ENCODE measurements at places on chromosomes 11 and 22.

DNA sequence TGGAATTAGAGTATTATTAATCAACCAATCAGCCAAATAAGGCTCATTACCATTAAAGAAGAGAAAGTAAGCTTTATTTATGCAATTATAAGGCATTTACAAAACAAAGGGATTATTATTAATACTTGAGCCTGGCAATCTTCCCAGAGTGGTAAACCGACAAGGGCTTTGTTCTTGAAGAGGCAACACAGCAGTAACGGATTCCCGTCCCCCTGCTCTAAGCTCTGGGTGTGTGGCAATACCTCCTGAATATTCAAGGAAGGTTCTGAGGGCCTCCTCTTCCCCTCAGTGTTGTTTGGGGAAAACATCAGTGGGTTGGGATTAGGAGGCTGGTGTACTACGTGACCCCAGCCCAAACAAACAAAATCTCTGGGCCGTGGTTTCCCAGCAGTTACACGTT is 176.5 kb downstream of the TENM4 start:
- no peak for DNase-seq

- no peak for DNase-seq
Measured at GRCh38 chr11:69436041-69436982, 45.2 kb upstream of the LINC01488 start.

- DNase-seq = no peak
Measured at GRCh38 chr22:48628891-48629543, 1198.7 kb downstream of the BRD1 start.

GRCh38 chr11:38411149-38411548 is 1813.1 kb upstream of the RAG2 start:
- no peak for DNase-seq

DNA sequence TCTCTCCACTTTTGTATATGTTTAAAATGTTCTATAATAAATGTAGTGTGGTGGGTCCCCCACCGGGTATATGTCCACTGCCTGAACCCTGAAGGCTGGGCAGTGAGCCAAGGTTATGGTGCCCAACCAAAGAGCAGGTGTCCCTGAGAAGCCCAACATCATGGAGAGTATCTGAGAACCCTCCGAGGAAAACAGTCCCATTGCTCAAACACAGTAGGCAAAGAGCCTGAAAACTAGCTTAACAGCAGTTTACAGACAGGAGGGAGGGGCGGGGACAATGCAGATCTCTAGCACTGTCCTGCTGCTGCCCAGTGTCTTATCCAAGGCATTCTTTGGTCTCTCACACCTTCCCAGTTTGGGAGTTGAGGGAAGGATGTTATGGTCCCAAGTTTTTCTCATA is 91.0 kb downstream of the TMPRSS5 start:
- no peak for DNase-seq

- no peak for DNase-seq
Measured at GRCh38 chr11:57513452-57513795, 2.1 kb downstream of the SLC43A1 start.

DNA sequence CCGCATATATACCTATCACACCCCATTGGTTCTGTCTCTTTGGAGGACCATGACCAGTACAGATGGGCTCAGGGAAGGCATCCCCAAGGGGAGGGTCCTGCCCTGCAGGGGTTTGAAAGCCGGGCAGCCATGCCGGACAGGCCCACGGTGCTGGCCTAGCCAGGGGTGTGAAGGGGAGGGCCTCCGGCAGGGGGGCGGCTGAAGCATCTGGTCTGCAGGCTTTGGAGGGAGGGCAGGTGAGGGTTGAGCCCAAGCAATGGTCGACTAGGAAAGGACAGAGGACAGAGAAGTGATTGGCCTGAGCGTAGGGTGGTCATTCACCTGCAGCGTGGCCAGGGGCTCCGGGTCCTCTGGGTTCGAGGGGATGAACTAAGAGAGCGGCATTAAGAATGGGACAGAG is 11.2 kb upstream of the CTSD start:
- no peak for DNase-seq

DNA sequence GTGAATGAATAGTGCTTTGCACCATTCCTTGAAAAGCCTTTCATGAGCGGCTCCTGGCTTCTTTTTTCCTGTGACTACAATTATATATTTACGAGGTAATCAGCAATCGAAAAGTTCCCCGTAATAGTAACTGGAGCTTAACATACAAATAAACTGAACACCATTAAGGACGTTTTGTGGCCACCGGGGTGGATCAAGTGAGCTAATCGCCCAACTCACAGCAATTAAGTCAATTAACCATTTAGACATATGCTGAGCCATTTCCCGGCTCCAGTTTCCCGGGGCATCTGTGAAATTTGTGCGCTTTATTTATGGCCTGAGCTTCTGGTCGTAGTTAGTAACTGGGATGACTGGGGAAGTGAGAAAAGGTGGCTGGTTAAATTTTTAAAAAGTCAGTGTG is 465.2 kb downstream of the MIAT start:
- DNase-seq = no peak

- DNase-seq = no peak
Measured at GRCh38 chr22:21832291-21833290, 34.9 kb downstream of the MAPK1 start.

DNA sequence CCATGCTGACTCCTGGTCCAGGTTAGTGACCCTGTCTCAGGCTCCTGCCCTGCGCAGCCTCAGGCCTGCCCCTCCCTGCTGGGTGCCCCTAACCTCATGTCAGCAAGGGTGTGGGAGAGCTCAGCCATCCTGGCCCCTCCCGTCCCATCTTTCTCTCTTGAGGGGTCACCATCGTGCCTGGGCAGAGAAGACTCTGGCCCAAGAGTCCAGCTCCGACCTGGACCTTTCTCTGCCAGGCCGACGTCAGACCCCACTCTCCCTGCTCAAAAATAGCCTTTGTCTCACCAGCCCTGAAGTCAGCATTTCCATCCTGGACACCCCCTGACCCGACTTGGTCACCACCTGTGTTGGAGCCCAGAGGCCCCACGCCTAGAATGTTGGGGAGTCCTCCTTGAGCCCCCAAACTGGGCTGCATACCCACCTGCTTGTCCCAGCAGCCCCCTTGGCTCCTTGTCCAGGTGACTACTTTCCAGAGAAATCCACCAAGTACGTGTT is 4.9 kb downstream of the SCGB1C1 start:
- DNase-seq = no peak

GRCh38 chr11:111378185-111378860 is 752 bp downstream of the POU2AF1 start:
- DNase-seq = no peak

GRCh38 chr11:8086001-8086479 is 5.0 kb downstream of the TUB start:
- no peak for DNase-seq

GRCh38 chr11:11265994-11266606 is 87.0 kb downstream of the CSNK2A3 start:
- no peak for DNase-seq

GRCh38 chr22:42714768-42715390 is 5.8 kb downstream of the A4GALT start:
- DNase-seq = no peak

- DNase-seq = no peak
Measured at GRCh38 chr11:61907871-61908729, 9.3 kb downstream of the RAB3IL1 start.

DNA sequence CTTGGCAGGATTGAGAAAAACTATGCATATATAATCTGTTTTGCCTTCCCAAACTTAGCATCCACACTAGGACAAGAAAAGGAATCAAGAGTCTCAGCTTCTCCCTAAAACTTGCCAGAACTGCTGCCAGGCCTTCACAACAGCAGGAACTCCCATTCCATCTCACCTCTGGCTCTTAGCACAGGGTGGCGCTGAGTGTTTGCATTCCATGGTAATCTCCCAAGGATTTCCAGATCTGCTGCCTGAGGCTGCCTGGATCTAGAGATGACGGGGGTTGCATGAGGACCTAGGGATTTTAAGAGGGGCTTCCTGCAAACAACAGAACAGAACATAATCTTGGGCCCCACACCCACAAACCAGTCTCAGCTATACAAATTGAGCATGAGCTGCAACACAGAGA is 87.1 kb upstream of the OPCML start:
- DNase-seq = no peak

GRCh38 chr11:119895981-119896380 is 167.0 kb upstream of the NECTIN1 start:
- DNase-seq = no peak

DNA sequence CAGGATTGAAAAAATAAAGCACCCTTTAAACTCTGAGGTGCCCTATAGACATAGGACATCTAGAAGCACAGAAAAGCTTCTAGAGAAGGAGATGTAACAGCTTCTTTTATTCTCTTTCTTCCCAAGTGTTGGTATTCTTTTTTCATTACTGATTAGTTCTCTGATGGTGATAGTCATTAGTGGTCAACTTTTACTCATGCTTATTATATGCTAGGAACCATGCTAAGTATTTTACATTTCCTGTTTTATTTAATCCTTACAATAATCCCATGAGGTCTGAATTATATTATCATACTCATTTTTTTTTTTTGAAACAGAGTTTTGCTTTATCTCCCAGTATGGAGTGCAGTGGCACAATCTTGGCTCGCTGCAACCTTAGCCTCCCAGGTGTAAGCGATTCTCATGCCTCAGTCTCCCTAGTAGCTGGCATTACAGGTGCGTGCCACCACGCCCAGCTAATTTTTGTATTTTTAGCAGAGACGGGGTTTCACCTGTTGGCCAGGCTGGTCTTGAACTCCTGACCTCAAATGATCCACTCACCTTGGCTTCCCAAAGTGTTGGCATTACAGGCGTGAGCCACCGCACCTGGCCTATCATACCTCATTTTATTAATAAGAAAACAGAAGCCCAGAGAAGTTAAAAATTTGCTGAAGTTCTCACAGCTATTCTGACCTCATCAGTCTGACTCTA is 3.0 kb downstream of the C11orf52 start:
- DNase-seq = no peak

DNA sequence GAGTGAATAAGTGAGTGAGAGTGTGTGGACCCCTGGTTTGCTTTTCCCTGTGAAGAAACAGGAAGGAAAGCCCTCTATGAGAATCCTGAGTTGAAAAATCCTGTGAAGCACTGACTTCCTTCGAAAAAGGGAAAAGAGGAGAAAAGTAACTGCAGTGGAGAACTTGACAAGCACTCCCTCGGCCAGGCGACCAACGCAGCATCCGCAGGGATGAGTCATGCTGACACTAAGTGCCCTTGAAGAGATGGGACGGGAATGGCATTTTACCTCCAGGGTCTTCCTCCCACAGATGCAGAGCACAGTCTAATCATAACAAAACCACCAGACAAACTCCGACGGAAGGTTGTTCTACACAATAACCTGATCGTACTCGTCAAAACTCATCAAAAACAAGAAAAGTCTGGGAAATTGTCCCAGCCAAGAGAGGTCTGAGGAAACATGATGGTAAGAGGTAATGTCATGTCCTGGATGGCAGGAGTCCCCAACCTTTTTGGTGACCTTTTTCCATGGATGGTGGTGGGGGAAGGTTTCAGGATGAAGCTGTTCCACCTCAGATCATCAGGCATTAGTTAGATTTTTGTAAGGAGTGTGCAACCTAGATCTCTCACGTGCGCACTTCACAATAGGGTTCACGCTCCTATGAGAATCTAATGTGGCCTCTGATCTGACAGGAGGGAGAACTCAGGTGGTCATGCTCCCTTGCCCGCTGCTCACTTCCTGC is 132.2 kb upstream of the B3GAT1 start:
- no peak for DNase-seq
